ENCODE measurements at places on chromosomes 6 and 20.

- no peak for DNase-seq
Observed at GRCh38 chr6:114879693-114880092, 536.9 kb upstream of the HS3ST5 start.

DNA sequence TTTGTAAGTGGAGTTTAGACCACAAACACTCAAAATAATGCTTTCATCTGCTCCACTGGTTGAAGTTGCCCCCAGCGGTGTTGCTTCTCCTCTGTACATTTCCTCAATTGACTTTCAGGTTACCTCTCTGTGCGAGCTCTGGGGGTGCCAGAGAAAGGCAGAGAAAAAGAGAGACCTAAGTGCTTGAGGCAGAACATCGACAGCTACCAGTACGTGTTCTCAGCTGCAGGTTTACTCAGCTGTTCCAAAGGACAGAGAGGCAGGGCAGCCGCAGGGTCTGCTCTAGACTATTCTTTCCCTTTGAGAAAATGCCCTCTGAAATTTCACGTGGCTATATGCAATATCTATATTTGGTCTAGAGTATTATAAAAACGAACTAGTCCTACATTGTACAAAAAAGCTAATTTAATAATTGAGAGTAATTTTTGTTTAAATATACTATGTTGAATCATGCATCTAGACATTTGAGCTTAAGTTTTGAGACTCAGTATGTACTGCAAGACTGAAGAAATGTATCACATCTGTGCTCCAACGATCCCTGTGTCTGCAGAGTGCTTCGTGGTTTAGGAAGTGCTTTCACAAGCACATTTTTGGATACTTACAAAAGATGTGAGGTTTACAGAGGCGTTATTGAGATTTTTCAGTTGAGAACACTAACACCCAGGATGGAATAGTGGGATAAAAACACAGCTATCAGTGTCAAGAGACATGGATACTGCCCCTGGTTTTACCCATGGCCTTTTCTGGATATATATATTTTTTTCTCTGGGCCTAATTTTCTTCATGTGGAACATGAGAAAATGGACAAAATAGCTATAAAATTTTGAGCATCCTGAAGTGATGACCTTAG is 453.6 kb upstream of the FLRT3 start:
- no peak for DNase-seq

DNA sequence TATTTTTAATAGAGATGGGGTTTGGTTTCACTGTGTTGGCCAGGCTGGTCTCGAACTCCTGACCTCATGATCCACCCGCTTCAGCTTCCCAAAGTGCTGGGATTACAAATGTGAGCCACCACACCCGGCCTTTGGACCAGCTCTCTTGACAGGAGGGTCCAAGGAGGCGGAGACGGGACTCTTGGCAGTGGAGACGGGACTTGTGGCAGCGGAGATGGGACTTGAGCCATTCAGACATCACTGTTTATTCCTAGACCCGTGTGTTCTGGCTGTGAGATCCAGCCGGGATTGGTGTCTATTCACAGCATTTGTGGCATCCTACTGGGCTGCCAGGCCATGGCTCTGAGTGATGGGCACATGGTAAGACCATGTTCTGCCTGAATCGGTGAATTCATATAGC is 25.6 kb downstream of the PRPF6 start:
- no peak for DNase-seq

DNA sequence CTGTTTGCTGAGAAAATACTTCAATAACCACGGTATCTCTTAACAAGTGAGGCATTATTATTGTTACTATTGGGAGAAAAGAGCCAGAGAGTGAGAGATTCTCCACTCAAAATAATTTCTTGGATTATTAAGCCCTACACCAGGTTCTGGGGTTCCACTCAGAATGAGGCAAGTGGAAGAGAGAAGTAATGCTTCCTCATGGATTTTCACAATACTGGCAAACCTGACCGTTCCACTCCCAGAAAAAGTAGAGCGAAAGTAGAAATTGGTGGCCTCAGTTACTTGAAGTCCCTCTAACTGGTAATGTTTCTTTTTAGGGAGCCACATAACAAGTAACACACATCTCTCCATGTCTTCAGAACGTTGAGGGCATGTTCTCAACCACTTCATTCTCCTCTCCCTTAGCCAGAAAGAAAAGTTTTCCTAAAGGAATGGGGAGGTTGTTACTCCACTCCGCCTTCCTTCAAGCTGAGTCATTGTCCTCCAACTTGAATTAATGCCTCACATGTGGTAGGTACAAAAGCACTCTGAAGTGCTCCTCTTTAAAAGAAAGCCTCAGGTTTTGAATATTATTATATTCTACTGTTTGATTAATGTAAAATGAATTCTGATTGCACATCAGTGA is 1.9 kb downstream of the BAG2 start:
- DNase-seq = no peak

DNA sequence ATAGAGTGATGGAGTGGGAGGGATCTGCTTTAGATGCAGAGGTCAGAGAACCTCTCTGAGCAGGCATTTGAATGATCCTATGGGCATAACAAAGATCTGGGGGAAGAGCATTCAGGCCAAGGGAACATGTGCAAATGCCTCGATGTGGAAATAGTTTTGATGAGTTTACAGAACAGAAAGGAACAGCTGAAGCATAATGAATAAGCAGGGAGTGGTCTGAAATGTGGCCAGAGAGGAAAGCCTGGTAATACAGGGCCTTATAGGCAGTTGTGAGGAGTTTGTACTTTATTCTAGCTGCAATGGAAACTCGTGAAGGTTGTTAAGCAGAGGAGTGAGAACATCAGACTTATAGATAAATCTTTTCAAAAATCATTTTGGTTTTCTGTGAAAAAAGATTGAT is 33.0 kb upstream of the ME1 start:
- no peak for DNase-seq

DNA sequence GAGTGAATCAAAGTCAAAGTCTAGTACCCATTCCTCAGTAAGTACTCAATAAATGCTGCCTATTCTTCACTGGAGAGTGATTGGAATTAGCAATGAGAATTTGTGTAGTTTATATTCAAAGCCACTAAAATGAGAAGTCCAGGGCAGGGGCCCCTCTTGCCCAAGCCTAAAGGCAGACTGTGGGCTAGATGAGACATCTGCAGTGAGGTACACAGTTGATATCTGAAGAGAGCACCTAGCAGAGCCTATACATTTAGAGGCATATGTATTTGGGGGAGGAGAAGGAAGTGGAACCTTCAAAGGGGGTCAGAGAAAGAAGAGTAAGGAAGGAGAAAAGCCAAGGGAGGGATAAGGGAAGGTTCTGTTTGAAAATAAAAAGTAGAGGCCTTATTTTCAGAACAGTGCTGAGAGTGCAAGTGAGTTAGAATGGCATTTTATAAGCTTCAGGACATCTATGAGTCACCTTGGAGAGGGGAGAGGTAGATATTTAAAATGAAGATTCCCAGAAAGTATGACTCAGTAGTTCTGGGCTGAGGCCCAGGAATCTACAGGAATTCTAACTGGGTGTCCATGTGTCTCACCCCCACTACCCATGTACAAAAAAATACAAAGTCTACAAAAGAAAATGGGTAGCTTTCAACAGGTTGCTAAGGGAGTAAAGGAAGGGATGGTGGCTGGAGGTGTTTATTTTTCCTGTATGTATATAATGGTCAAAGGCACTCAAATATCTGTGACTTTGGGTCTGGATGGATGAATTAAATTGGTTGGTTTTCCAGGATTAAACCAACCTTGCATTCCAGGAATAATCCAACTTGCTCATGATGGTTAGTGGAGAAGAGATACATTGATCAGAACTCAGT is 135.1 kb downstream of the ZFP64 start:
- DNase-seq = no peak

Data from activated T-helper 1 cell treated with Interleukin-2 at 50 U/mL for 16 hours (primary cell).